Posterior cingulate gyrus (tissue), 11 donors: ENCODE measurements at places on chromosomes 7 and 10.
A peak's percentile ranks its signal among the peaks of the same experiment; 100 is the strongest.

DNA sequence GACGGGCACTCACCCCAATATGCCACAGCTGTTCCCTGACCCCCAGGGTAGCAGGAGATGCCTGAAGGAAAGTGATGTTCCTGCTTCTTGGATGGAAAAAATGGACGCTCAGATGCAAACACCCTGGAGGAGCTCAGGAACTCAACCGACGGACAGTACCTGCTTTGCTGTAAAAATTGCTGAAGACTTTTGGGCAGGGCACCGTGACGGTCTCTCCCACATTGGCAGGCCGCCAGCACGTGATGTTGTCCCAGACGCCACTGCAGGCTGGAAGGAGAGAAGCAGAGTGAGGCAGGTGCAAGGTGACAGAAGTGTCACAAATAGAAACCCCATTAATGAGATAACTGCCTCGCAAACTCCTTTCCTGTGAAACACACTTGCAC, 35.0 kb downstream of the VIPR2 start:
- DNase-seq, result no peak

GRCh38 chr7:68613405-68613804, 984.9 kb upstream of the AUTS2 start:
- DNase-seq, result no peak

DNA sequence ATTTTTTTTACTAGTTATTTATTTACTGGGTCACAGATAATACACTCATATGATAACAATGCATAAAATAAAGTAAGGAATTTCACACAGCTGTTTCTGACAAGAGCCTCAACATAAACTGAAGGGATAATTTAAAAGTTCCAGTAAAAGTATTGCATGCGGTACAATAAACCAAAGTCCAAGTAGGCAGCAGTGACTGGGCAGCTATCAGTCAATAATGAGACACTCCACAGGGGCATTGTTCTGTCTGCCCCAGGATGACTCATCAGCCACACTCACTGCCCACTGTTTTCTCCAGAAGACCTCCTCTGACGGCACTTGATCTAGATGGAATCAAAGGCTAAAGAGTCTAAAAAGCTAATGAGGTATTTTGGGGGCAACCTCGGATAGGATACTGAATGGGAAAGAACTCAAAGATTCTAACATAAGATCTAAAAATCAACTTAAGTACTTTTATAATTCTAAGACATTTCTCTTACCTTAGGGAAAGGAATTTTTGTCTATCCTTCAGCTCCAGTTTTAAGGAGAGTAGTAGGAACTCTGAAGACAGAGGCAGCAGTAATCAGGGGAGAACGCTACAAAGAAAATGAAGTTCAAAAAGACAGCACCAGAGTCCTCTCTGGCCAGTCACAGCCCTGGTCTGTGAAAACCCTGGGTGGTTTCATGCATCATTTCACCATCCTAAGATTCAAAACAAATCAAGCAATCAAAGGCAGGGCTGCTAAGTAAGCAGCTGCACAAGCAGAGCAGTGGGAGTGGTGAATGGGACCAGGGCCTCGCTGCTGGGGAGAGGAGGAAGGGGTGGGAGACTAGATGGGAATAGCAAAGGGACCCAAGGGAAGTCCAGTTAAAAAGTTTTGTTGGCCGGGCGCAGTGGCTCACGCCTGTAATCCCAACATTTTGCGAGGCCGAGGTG, 175.1 kb downstream of the AVL9 start:
- peak; percentile 61 for DNase-seq

DNA sequence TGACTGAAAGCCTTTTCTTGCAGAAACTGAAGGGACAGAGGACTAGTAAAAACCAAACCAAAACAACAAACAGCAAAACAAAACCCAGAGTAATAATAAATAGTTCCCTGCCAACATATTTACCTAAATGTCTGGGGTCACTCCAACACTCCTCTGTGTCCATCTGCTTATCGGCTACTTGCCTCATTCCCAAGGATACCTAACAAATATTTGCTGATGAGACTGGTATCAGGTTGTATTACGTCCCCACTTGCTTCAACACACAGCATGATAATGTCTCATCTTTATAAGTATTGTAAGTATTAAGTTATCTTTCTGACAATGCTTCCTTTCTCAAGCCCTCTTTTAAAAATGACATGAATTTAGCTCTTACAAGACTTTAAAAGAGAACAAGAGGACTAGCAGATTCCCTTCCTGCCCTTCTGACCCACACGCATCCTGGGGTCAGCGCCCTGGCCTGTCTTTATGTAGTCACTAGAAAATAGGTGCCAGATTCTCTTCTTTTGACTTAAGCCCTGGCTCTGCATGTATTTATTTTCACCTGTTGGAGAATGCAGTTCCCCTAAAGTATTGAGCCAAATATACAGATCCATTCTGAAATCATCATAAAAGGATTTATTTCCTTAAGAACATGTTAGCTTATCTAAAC, 110.2 kb downstream of the SEM1 start:
- DNase-seq, result no peak

GRCh38 chr10:30705625-30706149, 76.1 kb upstream of the LYZL2 start:
- DNase-seq, result no peak

DNA sequence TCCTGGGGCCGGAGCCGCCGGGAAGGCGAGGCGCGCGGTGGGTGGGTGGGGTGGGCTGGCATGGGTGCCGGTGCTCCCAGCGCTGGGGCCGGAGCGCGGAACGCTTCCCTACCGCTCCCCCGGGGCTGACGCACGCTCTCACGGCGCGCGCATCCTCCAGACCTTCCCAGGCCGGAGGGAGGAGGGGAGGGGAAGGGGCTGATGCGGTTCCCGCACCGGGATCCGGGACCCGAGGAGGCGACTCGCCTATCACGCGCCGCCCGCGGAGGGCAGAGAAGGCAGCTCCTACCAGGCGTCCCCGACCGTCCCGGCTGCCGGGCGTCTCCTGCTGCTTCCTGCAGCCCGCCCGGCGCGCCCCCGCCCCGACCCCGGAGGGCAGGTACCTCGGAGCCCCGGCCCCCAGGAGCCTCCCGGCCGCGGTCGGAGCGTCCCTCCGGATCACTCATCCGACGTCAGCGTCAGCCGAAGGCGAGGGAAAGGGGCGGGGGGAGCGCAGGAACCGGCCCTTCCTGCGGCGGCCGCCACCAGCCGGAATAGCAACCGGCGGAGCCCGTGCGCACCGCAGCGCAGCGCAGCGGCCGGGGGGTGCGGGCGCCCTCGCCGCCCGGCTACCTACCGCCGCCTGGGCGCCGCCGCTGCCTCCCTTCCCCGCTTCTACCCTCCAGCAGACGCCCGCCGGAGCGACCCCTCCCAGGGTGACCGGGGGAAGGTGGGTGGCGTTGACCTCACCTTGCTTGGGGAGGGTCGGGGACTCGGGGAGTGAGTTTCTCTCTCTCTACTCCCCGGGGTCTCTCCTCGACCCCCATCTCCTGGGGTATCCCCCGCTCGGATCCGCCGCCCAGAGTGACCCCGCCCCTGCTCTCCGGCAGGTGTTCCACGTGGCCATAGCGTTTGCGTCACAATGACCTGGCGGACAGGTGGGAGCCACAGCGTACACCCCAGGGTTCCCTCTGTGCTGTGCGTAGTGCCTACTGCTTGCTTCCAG, at the start of gene ICA1:
Gene ICA1, minus strand, starts transcription at position 457 of the 985 bp plus-strand sequence. CDS start 26,241 bp downstream, outside the sequence.
- peak; percentile 92 for DNase-seq

- no peak for DNase-seq
Measured at GRCh38 chr10:48983648-48984351, 44.2 kb upstream of the LRRC18 start.
